Activated naive CD8-positive, alpha-beta T cell treated with anti-CD3 and anti-CD28 coated beads, Interleukin-2, amount 50 U/mL, for 16 hours (primary cell): ENCODE measurements at places on chromosomes 3 and 15.

DNA sequence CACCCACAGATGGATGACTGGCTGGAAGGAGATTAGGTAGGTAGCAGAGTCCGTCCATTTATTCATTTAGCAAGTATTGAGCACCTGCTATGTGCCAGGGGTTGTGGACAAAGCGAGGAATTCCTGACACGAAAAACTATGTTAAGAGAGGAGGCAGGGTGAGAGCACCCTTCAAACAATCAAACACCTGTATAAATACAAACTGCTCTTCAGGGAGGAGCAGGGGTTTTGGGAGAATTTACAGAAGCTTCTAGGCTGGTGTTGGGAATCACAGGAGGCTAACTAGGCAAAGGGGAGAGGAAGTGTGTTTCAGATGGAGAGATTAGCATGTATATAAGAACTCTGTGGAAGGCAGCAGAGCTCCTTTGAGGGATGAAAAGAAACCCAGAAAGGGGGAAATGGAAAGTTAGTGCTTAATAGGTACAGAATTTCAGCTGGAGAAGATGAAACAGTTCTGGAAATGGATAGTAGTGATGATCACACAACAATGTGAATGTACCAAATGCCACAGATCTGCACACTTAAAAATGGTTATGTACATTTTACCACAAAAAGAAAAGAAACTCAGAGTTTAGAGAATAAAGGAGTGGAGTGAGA, 805 bp upstream of the SEC22C start:
- no peak for DNase-seq

DNA sequence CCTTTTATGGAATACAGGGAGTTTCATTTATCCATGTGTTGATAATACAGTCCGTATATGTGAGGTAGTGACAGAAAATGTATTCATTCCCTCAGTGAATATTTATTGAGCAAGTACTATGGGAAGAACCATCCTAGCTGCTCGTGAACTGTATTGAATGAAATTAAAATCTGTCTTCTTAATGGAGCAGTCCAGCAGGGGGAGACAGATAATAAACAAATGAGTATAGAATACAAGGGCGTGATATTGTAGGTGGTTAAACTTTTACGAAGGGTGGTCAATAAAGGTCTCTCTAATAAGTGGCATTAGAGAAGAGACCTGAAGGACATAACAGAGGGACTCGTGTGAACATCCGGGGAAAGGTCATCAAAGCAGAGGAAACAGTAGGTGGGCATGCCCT, 62.7 kb upstream of the OSTN start:
- no peak for DNase-seq

DNA sequence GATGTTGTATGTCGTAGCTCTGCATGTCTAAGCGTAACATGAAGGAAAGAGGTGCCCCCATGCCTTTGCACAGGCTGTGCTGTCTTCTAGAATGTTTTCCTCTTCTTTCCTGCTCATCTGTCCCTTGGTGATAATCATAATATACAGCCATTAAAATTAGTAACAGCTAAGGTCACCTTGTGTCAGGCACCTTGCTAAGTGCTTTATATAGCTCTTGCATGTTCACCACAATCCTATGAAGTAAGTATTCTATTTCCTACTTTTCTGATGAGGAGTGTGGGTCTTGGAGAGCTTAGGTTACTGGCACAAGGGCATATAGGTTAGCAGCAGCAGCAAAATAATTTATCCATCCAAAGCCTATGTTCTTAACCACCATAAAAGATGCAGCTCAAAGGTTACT, 754.4 kb downstream of the NTRK3 start:
- DNase-seq = no peak

GRCh38 chr15:85607842-85608241, 186.9 kb downstream of the KLHL25 start:
- no peak for DNase-seq

DNA sequence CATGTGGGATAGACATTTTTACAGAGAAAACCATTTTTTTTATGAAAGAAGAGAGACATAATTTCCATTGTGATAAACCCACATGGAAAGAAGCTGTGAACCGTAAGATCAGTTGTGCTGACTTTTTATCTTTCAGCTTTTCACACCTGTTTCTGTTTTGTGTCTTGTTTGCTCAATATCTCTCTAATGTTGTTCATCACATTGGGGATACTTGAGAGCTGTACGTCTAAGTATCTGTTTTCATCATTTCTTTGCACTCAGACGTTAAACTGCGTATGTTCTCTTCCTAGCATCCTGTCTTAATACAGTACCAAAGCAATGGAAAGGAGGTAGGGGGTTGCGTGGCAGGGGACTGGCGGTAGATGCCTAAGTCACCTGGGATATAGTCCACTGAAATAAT, 449.0 kb downstream of the NAALADL2 start:
- DNase-seq = no peak

GRCh38 chr3:52402706-52403270, 42.1 kb downstream of the SEMA3G start:
- no peak for DNase-seq

GRCh38 chr3:31014317-31015040, 120.0 kb upstream of the GADL1 start:
- DNase-seq = no peak

GRCh38 chr3:46848271-46849044, 14.8 kb downstream of the MYL3 start:
- DNase-seq = no peak

- no peak for DNase-seq
Measured at GRCh38 chr3:109963831-109964230, 626.5 kb upstream of the DPPA4 start.

- DNase-seq = no peak
Measured at GRCh38 chr15:50506121-50506520, 40.3 kb downstream of the USP50 start.

DNA sequence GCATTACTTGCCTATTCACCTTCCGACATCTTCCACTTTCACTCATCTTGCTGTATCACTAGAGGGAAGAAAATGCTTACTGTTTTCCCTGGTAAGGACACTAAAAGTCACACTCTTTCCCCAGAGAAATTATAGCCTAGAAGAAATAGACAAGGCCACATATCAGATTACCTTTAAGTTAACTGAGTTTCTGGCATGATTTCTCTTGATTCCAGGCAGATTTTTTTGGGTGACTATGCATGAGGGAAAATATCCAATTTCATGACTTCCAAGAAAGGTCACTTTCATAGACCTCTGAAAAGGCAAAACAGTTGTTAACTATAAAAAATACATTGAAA, 30.3 kb downstream of the TCF12 start:
- no peak for DNase-seq

DNA sequence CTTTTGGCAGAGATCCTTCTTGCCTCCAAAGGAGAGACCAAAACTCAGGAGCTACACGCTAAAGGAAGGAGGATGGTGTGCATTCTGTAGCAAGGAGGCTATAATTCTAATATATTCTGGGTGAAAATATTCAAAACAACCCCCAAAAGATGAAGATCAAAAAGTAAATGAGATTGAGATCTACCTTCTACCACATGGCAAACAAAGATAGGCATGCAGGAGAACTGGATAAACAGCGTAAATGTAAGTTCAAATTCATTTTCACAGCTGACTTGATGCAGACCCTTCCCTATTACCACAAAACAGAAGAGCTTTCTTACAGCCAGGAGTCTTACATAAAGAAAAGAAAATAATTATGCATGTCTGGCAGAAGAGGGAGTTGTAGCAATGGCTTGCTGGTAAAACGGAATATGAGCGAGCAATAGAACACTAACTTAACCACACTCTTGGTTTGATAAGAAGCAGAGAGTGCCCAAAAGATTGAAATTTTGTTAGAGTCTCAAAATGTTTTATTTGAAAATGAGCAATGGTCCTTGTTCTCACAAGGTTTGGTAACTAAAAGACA, 272.7 kb downstream of the MECOM start:
- no peak for DNase-seq

GRCh38 chr3:143851331-143852017, 3.2 kb upstream of the SLC9A9 start:
- no peak for DNase-seq

DNA sequence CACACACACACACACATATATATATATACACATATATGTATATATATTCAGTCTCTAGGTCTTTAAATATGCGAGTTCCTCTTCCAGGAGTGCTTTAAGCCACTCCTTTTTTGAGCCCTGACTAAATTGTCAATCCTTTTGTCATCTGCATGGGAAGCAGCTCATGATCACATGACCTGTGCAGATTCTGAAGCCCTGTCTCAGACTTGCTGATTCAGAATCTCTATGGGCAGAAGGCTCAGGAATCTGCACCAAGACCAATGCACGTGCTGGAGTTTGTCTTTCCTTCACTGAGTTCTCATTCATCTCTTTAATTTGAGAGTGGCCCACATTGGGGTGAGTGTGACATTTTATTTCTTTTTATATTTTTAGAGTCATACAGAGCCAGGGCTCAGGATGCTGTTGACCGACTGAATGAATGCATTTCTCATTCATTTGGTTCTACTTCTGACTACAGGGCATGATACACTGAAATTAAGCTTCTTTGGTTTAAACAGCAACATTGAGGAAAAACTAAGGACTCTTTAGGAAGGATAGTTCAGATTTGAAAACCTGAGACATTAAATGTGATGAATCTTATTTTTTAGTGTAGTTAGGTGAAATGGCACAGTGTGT, 307.5 kb downstream of the EDEM1 start:
- no peak for DNase-seq

DNA sequence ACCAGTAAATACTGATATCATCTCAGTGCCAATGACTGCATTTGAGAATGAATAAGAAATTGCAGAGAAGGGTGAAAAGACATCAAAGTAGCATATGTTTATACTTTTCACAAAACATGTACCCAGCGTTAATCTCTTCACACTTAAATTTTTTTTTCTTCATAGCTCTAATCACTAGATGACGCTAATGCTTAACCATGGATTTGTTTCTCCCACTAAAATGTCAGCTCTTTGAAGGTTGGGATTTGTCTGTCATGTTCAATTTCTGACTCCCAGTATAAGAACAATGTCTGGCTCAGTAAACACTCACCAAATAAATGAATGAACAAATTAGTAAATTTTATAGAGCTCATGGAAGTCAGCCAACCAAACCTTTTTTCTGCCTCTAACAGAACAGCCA, 78.3 kb upstream of the LMCD1 start:
- DNase-seq = no peak

DNA sequence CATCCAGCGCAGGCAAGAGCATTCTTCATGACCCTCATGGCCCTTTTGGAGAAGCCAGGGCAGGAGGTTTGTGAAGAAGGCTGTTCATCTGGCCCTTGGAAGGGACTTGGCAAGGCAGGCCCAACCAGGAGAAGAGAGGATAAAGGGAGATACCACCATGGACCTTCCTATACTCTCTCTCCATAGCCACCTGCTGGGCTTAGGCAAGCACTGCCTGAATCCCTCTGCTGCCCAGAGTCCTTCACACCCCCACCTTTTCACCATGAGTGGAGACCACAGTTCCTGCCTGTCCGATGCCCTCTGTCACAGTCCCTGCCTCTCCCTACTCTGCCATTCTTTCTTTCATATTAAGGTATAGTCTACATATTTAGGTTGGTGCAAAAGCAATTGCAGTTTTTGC, 10.6 kb upstream of the SFMBT1 start:
- DNase-seq = no peak
